ENCODE measurements at places on chromosomes 12 and 14.

GRCh38 chr14:31941487-31941886, 135.6 kb upstream of the ARHGAP5 start:
- no peak for DNase-seq

DNA sequence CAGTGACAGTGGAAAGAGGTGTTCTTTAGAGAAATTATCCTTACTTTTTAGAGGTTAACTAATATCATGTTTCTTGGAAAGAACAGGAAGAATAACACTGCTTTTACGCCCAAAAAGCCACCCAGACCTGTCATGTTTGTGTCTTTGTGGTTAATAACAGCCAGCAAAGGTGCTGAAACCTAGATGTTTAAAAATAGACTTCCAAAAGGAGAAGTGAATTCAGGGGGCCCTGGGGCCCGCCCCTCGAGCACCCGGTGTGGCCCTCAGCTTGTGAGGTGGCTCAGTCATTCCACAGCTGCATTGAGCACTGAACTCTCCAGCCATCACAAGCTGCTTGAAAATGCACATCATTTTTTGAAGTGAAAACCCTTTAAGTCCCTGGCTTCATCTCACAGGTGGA, 20.8 kb upstream of the AMN start:
- DNase-seq, result no peak

GRCh38 chr12:5232826-5233500, 189.3 kb downstream of the KCNA5 start:
- DNase-seq, result no peak

GRCh38 chr14:47438650-47439140, 236.7 kb downstream of the MDGA2 start:
- no peak for DNase-seq

DNA sequence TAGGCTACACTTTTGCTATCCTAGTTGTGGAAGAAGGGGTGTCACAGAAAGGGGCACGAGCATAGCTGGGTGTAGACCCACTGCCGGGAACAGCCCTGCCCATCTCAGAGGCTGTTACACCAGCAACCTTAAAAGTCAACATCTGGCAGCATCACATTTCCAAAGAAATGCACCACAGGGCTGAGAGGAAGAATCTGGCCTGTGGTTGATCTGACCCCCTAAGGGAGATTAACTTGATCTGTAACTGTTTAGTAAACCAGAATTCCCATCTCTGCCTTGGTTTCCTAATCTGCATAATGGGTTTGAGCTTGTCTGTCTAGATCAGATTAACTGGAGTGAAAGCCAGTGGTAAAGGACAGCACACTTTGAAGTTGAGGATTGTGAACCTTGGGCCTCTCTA, 1.3 kb downstream of the LRP1-AS start:
- no peak for DNase-seq
